ENCODE measurements at places on chromosomes 12 and 14. TPM values are rescaled to one million over a fixed set of nuclear protein-coding genes. Genes with fewer than 3 reads are reported as not detected.

FBLN5 gene
- total RNA-seq: 2.9 TPM

KTN1 gene
- total RNA-seq: 238 TPM

NUMB gene
- total RNA-seq: 105 TPM

EGLN3 gene
- total RNA-seq: 4.9 TPM

HOXC10 gene
- not detected for total RNA-seq

ADAM20 gene
- total RNA-seq: 1.2 TPM

CLEC7A gene
- total RNA-seq: not detected

YLPM1 gene
- total RNA-seq: 65.0 TPM

FBXO21 gene
- total RNA-seq: 86.8 TPM

GPR135 gene
- total RNA-seq: 7.6 TPM

SLC6A15 gene
- total RNA-seq: 0.80 TPM

CLEC2B gene
- total RNA-seq: 79.1 TPM
